Thyroid gland (tissue), 4 donors: ENCODE measurements at places on chromosomes 5 and 9. TPM values are rescaled to one million over a fixed set of nuclear protein-coding genes. Genes with fewer than 3 reads are reported as not detected.

Gene GPRIN1
- 0.24 TPM for total RNA-seq

Gene TXNDC8
- total RNA-seq = not detected

Gene WWC1
- 46.1 TPM for total RNA-seq

Gene ORM2
- total RNA-seq = not detected

Gene WDR38
- not detected for total RNA-seq

Gene MACROH2A1
- 242 TPM for total RNA-seq

Gene CAMK4
- 1.2 TPM for total RNA-seq

Gene RABEPK
- 17.3 TPM for total RNA-seq

Gene OR13C5
- not detected for total RNA-seq

DNA sequence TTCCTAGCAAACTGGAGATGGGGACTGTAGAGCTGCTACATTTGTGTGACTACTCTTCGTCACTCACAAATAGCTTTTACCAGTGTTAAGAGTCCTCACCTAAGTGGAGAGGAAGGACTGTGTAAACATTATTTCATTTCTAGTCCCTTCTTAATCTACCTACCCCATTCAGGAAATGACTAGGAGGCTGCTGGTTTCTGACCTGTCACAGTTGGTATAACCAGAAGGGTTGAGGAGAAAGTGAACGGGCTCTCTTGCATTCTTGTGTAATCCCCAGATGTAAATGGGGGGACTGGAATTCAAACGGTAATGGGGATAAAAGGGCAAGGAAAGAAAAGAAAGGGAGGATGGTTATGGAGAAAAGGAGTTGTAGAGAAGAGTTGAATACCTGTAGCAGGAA lies 35.4 kb upstream of the BNIP1 start:
- DNase-seq = peak; percentile 4

- no peak for DNase-seq
These were observed 2.9 kb upstream of the ERMP1 start for GRCh38 chr9:5835808-5836207.

DNA sequence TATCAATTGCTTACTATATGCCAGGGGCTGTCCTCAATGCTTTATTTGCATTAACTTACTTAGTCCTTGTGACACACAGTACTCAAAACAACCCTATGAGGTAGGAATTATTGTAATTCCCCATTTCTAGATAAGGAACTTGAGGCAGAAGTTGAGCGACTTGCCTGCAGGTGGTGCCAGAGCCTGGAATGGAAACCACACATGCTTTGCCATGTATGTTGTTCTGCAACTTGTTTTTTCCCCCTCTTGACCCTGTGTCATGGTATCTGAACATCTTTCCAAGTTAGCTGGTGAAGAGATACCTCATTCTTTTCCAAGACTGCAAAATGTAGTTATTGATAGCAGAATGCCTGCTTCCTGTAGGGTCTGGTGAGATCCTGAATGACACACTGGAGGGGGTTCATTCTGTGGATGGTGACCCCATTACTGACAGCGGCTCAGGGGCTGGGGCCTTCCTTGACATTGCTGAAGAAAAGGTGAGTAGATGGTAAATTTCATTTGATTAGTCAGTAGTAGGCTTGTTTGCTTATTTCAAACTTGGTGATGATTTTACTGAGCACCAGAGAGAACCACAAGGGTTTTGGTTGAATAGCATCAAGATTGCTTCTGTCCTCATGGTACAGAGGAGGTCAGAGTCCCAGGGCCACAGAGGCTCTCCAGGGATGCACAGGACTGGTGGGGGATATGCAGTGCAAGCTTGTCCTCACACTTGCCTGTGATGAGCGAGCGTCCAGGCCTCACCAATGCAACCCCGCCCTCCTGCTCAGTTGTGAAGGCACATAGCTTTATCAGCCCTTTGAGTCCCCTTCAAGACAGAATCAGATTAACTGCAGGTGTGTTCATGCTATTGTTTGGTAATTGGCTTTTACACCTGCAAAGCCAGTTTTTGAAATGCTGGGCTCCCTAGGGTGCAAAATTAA lies 57.0 kb downstream of the COL15A1 start:
- DNase-seq = peak; percentile 64

DNA sequence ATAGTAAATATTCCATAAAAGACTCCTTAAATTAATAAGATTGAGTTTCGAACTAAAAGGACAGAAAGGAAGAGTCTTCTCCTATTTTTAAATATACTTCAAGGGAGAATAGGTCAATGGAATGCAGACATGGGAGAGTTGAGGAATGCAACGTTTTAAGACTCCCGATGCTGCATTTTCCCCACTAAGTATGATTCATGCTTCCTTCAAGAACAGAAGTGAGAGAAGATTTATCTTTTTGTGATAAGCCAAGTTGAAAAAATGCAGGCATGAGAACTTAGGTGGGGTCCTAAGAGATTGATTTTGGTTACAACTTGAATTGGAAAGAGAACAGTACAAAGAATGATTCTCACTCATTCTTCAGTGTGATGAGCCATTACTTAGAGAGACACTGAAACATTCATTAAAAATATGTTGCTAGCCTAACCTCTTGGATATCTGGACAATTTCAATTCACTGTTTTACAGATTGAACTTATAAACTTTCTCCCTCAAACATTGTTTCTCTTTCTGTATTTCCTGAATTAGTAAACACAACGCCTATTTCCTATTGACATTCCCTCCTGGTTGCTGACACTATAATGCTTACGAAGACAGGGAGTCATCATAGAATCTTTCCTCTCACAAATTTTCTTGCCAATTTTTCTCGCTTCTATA lies 1666.1 kb upstream of the WWC1 start:
- no peak for DNase-seq

- DNase-seq = peak; percentile 77
These were observed 11.9 kb downstream of the GLIPR2 start for GRCh38 chr9:36148311-36149051.

- DNase-seq = no peak
These were observed 233.7 kb downstream of the ADAMTSL1 start for GRCh38 chr9:18707489-18708205.

DNA sequence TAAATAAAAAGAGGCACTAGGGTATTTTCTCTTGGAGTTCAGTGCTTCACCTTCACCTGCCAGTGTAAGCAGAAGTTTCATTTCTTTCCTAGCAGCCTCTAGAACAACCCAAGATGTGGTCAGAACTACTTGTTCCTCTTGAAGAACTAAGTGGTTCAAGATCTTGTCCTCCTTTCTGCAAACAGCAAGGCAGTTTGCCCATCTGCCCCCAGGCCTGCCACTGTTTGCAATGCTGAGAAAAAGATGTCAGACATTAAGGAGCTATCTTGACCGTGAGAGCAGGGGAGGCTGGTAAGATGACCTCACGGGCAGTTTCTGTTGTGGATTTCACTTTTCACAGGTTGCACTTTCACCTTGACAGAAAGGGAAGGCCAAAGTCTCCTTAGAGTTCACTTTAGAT lies 52.0 kb upstream of the KLF4 start:
- peak; percentile 21 for DNase-seq

DNA sequence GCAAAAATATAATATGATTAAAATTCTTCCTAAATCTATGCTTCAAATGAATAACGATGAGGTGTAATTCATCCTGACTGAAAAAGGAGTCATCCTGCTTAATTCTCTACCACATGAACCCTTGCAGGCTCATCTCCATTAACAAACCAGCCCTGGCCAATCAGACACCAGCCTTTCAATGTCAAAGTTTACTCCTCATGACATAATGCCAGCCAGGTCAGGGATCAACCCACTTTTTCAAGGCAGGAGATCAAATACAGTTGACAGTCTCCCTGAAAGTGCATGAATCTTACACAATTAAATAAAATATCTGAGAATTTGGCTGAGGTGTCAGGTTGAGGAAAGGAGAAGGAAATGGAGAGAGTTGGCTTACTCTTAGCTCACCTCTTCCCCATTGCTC lies 7.0 kb downstream of the GRIN3A start:
- DNase-seq = no peak

DNA sequence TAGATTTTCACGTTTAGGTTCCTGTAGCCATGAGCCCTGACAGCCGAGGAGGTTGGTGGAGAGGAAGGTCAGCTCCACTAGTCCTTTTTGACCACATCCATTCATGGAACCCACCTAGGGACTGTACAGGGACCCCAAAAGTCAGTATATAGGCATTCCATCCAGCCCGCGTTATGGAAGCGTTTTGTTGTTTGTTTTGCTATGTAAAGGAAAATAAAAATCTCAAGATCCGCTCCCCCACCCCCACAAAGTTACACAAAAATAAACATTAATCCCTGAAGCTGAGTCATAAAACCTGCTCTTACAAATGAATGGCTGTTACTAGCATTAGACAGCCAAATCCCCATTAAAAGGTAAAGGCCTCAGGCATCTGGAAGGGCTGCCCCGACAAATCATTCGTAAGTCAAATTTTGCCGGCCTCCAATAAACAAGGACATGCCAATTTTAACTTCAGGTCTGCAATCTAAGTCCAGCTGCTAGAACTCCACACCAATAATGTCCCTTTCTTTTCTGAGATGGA lies 292.9 kb downstream of the MED10 start:
- DNase-seq = no peak

DNA sequence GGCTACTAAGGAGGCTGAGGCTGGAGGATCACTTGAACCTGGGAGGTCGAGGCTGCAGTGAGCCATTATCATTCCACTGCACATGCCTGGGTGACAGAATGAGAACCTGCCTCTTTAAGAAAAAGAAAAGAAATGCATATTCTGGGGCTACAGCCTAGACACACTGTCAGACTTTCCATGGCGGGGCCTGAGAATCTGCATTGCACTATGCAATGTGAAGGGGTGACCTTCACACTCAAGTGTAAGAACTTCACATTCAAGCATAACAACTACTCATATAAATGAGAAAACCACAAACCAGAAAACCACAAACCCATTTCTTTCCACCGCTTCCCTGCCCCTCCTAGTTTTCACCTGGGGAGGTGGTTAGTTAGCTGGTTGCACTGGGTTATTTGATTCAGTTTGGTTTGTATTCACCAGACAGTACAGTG lies 18.0 kb upstream of the FBP2 start:
- DNase-seq = no peak

- no peak for DNase-seq
These were observed 25.0 kb downstream of the LARP1 start for GRCh38 chr5:154780128-154780527.

- DNase-seq = no peak
These were observed 65.4 kb downstream of the WDR41 start for GRCh38 chr5:77426670-77427069.

DNA sequence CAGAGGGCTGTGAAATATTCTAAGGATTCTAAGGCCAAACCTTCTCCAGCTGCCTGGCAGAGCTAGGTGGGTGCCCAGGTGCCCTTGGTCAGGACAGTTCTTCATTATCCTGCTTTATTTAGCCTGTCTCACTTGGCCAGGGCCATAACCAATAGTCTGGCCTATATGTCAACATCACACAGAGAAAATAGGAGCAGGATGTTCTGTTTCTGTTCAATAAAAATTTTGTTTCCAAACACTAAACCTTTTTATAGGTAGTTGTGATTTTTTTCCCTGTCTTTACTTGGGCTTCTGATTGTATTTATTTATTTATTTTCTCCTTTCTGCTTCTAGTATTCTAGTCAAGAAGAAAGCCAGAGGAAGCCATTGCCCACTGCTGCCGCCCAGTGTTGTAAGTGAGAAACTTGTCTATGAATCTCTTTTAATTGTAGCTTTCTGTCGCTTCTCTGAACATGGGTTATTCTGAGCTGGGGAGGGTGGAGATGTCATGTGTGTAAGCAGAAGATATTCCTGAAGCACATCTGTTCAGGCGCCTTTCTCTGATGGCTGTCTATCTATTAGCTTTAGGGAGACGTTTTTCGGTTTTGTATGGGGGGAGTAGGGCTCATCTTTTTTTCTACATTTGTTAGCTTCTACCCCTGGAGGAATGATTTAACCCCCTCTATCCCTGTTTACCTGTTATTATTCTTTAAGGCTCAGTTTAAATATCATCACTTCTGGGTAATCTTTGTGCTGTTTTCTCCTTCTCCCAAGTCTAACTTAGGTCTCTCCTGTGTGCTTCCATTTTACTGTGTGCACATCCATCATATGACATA lies 97.1 kb downstream of the UNC13B start:
- DNase-seq = peak; percentile 86

GRCh38 chr9:129312251-129313122 lies 134.4 kb upstream of the IER5L start:
- DNase-seq = no peak

- no peak for DNase-seq
These were observed 289.7 kb upstream of the DAP start for GRCh38 chr5:11050596-11051304.

DNA sequence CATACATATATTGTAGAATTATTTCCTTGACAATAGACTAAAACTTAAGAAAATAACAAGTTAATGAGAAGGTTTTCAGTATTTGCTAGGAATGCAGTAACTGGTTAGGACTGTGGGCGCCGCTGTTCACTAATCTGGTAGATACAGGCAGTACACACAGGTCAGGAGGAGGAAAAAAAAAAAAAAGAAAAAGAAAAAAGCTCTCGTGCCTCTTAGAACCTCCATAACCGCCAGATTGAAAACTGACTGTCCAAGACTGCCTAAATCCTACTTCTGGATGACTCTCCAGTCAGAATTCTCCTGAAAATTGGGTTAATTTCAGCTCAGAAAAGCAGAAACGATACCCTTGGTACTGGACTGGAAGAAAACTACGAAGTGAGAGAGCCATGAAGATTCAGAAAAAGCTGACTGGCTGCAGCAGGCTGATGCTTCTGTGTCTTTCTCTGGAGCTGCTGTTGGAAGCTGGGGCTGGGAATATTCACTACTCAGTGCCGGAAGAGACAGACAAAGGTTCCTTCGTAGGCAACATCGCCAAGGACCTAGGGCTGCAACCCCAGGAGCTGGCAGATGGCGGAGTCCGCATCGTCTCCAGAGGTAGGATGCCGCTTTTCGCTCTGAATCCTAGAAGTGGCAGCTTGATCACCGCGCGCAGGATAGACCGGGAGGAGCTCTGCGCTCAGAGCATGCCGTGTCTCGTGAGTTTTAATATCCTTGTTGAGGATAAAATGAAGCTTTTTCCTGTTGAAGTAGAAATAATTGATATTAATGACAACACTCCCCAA lies at the start of gene PCDHGA1:
TSS of gene PCDHGA1 (plus strand) at position 216 of the 782 bp plus-strand sequence.
- no peak for DNase-seq

DNA sequence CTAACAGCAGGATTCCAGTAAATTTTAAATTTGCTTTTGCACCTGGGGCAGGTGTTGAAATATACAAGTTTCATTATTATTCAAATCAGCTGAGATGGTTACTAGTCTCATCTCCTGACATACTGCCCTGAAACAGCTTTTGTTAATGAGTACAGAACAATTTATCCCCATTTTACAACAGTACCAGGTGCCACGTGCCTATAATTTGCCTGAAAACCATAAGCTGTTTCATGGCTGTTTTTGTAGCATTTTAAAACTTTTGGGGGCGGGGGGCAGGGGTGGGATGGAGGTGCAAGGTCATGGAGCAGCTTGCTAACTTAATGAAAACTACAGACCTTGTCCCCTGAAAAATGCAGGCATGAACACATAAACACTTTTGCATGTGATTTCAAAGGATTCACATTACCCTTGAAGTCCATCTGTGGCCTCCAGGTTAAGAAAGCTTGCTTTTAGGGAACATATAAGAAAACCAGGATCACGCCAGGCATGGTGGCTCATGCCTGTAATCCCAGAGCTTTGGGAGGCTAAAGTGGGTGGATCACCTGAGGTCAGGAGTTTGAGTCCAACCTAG lies 42.1 kb downstream of the TIMD4 start:
- DNase-seq = no peak

GRCh38 chr9:74035786-74036185 lies 461.3 kb upstream of the RORB start:
- no peak for DNase-seq
